ENCODE measurements at places on chromosomes 4 and X.

DNA sequence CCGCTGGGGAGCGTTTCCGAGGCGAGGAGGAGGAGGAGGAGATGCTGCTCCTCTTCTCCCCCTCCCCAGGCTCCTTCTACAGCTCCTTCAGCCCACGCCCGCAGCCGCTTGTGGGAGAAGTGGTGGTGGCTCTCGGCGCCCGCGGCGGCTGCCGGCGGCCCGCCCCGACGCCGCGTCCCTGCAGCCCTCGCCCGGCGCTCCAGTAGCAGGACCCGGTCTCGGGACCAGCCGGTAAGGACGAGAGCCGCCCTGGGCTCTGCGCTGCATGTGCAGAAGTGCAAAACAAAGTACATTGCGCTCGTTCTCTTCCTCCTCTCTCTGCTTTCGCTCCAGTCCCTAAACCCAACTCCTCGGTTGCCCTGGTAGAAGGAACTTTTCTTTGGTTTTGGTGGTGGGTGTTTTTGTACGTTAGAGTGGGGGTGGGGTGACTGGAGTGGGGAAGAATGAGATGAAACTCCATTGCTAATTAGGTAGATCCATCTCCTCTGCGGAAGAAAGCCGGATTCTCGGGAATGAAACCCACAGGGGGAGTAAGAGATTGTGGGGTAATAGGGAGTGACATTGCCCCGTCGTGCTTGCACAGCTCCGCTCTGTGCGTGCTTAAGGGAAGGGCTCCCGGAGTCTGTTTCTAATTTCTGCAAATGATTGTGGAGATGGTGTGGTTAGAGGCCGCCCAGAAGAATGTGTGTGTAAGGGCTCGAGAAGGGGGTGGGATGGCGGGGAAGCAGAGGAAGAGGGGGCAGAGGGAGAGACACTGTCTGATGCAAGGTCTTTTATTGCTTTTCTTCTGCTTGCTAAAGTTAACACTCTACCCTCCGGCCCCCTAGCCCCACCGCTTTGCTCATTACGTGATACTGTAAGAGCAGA, 677 bp downstream of the PTPN13 start:
- peak; percentile 12 for DNase-seq

DNA sequence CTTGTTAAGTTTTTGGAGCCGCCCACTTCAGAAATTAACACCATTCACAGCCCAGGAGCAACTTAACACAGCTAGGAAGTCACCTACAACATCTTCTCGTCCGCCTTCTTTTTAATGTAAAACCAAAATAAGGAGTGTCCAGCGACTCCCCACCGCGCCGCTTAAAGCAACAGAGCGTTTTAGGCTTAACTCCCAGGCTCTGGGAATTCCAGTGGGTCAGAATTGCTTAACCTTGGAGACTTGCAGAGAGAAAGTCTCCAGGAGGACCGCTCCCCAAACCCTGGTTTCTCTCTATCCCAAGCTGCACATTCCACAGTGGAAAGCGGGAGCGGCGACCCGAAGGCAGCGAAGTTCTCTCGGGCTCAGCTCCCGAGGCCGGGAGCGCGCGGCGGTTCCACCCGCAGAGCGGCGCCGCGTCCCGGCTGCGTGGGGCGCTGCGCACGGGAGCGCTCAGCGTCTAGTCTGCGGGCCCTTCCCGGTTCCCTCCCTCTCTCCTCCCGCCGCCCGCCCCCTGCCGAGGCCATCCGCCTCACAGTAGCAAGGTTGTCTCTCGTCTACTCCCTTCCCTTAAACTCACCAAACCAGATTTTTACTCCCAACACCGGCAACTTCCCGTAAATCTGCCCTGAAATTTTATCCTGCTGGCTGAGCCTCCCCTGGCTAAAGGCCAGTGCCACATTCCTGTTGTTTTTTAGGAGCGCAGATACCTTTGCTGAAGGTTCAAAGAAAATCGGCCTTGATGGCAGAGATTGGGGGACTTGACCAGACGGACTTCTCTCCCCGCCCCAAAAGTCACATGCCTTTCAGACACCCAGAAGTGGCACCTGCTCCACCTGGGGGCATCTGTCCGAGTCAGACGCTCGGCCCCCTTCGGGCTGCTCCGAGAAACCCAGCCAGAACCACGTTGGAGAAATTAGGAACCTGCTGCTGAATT, at the start of gene RBM47:
RBM47 (minus strand) TSS at position 464 of the 934 bp plus-strand sequence. CDS start 190,971 bp downstream, outside the sequence.
- peak; percentile 5 for DNase-seq

DNA sequence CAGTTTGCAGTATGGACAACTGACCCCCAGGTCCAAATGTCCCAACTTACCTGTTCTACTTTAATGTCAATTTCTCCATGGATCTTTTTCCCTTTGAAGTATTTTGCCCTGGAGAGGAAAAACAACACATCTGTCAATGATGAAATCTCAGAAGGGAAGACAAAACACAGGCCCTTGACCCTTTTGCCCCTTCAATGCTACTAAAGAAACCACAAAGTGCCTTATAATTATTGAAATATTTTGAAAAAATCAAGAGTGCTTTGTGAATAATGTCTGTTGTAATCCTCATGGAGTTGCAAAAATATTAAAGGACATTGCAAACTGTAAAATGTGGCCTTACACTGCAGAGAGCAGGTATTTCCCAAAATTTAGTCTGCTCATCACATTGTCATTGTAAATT, 12.6 kb downstream of the SYN1 start:
- DNase-seq, result no peak

GRCh38 chr4:120209706-120210105, 143.1 kb upstream of the MAD2L1 start:
- no peak for DNase-seq

DNA sequence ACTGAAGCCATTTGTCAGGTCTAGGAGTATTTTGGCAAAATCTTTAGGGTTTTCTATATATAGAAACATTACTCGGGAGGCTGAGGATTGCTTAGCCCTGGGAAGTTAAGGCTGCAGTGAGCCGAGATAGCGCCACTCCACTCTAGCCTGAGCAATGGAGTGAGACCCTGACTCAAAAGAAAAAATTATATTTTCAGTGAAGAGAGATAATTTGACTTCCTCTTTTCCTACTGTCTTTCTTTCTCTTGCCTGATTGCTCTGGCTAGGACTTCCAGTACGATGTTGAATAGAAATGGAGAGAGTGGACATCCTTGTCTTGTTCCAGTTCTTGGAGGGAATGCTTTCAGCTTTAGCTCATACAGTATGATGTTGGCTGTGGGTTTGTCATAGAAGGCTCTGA, 44.4 kb downstream of the UCHL1 start:
- no peak for DNase-seq

DNA sequence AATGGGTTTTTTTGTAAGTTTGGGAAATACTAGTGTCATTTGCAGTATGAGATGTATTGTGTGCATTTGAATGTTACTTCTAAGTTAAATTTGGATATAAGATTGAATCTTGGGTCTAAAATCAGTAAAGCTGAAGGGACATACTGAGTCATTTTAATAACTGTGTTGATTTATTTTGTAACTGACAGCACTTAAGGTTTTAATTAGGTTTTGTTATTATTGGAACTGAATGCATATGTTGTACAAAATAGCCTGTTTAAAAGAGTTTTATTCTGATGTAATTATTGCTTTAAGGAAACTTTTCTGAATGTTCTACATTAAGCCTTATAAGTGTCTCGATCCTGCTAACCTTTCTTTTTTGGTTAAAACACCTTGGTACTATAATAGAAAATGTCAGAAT, 396.6 kb downstream of the MAPK10 start:
- no peak for DNase-seq

GRCh38 chr4:123246085-123246484, 150.5 kb upstream of the SPRY1 start:
- no peak for DNase-seq

GRCh38 chr4:21753084-21753760, 195.3 kb downstream of the KCNIP4 start:
- no peak for DNase-seq

DNA sequence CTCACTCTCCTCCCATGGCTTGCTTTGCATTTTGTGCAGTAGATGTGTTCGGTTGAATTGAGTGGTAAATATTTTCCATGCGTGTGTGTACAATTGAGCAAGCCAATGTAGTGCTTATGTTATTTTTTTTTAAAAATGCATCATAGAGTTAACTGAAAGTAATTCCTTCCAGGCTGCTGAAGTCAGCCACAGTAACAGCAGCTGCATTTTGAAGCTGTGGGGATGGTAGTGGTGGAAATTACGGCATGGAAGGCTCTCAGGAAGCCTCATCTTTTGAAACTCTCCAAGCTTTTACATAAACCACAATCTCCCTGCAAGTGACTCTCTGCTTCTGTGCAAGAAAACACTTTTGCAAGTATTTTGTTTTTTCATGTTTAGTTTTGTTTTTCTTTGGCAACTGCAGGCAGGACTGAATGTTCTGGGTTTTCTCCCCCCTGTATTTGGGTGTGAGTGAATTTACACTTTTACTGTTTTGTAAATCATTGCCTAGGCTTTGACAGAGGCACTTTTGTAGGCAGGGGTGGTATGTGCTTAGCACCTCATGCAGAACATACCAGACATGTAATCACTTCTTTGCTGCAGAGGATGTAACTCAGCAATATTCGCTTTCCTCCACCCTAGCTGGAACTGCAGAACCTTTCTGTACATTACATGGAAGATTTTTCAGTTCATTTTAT, 56.2 kb downstream of the LRRC66 start:
- no peak for DNase-seq

DNA sequence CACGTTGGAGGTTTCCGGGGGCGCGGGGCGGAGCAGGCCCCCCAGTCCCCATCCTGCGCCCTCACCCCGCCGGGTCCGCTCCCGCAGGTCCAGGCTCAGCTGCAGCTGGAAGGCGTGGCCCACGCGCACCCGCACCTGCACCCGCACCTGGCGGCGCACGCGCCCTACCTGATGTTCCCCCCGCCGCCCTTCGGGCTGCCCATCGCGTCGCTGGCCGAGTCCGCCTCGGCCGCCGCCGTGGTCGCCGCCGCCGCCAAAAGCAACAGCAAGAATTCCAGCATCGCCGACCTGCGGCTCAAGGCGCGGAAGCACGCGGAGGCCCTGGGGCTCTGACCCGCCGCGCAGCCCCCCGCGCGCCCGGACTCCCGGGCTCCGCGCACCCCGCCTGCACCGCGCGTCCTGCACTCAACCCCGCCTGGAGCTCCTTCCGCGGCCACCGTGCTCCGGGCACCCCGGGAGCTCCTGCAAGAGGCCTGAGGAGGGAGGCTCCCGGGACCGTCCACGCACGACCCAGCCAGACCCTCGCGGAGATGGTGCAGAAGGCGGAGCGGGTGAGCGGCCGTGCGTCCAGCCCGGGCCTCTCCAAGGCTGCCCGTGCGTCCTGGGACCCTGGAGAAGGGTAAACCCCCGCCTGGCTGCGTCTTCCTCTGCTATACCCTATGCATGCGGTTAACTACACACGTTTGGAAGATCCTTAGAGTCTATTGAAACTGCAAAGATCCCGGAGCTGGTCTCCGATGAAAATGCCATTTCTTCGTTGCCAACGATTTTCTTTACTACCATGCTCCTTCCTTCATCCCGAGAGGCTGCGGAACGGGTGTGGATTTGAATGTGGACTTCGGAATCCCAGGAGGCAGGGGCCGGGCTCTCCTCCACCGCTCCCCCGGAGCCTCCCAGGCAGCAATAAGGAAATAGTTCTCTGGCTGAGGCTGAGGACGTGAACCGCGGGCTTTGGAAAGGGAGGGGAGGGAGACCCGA, 14.0 kb downstream of the SHOX start:
- DNase-seq, result no peak

DNA sequence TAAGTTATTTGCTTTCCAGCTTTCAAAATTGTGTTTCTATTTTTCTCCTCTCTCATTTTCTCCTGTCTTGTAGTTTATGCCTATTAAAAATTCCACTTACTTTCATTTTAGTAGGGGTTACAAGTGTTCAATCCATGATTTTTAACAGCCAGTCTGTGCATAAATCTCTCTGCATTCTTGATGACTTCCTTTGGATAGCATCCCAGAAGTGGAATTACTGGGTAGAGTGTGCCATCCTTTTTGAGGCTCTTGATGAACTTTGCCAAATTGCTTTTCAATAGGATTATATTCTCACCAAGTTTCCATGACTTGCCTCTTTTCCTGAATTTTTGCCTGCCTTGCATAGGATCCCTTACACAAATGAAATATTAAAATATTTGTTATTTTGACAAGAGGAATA, 58.5 kb downstream of the DIPK2B start:
- DNase-seq, result no peak

- DNase-seq, result no peak
Observed at GRCh38 chr4:108053251-108053711, 63.6 kb downstream of the HADH start.

- DNase-seq, result no peak
Observed at GRCh38 chr4:184255361-184255760, 37.7 kb upstream of the ENPP6 start.

DNA sequence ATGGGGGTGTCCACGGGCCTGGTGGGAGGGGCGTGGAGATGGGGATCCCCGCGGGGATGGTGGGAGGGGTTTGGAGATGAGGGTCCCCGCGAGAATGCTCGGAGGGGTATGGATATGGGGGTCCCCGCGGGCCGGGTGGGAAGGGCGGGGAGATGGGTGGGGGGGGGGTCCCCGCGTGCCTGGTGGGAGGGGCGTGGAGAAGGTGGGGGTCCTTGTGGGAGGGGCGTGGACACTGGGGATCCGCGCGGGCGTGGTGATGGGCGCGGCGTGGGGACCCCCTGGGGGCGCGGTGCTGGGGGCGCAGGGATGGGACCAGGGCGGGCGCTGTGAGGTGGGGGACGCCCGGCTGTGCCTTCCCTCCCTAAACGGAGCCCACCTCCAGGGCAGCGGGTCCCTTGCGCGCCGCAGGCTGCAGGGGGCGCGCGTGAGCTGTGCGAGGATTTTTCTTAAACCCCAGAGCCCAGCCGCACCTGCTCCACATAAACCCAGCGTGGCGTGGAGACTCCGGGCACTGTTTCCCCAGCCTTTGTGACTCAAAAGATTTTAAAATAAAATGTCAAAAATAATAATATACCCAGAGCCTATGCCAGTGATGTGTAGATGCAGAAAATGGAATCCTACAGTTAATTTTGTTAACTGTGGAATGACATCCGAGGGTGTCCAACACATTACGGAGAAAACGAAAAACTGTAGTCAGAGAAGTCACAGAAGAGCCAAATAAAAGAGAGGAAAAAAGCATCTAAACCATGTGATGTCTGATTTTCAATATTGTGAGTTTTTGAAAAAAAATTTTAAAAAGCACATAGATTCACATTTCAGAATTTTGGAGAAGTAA, 1.5 kb upstream of the ASMTL start:
- DNase-seq, result peak; percentile 87

GRCh38 chrX:45164021-45164621, 36.6 kb downstream of the DIPK2B start:
- no peak for DNase-seq

DNA sequence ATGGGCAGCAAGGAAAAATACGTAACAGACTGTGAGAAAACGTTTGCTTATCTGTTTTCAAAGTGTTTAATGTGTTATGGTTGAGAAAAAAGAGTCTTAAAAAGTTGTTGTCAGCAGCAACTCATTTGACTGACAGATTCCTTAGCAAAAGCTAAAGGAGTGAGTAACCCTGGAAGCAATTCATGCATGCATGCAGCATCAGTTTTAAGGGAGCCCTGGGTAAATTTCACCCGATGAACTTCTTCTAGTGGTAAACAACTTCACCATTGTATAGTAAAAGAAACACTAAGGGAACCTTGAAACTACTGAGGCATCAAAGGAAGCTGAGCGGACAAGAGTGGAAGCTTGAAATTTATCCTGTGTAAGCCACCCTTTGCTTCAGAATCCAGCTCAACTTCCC, 583.2 kb upstream of the INTU start:
- no peak for DNase-seq
